ENCODE measurements at places on chromosomes 2 and 18.

GRCh38 chr2:200128296-200128695 lies 172.9 kb downstream of the MAIP1 start:
- DNase-seq = no peak

DNA sequence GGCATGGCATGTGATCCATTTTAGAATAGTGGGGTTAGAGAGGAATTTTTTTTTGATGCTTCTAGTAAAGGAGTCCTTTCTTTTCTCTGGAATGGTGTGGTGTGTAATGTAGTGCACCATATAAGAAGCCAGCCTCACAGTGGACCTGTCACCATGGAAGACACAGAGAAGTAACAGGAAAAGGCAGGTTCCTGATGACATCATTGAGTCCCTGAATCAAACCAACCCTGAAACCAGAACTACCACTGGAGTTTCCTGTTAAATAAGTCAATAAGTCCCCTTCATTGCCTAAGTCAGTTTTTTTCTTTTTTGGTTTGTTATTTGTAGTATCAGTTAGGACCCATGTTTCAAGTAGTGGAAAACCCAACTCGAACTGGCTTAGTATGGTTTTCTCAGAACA lies 11.9 kb downstream of the ADCYAP1 start:
- no peak for DNase-seq

DNA sequence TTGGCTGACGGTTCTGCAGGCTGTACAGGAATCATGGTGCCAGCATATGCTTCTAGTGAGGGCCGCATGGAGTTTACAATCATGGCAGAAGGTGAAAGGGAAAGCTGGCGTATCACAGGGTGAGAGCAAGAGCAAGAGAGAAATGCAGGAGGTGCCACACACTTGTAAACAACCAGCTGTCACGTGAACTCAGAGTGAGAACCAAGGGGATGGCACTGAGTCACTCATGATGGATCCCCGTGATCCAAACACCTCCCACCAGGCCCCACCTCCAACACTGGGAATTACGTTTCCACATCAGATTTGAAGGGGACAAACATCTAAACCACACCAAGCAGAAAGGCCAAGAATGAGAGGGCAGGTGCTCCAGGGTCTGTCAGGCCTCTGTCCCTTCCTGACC lies 185.0 kb upstream of the PID1 start:
- no peak for DNase-seq

DNA sequence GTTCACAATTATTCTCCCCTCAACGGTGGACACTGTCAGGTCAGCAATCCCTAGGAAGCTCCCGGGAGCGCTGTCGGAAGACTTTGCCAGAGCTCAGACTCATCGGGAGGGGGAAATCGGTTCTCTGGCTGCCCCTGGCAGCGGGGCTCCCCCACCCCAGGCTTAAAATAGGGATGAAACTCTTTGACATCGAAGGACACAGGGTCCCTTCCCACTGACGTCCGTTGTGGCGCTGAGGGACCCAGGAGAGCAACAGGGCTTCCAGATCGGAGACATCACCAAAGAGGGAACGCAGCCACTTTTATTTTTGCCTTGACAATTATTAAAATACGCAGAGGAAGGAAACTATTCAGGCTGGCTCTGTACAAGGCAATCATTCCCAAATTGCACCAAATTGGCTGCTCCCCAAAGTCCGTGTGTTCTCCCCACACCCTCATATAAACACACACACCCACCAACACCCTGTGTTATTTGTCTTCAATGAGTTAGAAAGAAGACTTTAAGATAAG lies 249.0 kb downstream of the CDH20 start:
- no peak for DNase-seq

GRCh38 chr2:29662861-29663260 lies 258.5 kb downstream of the ALK start:
- DNase-seq = peak; percentile 62

- DNase-seq = peak; percentile 69
These were observed 572 bp upstream of the ZNF516 start for GRCh38 chr18:76495435-76496193.

- DNase-seq = no peak
These were observed 162.3 kb upstream of the NXPH2 start for GRCh38 chr2:138942466-138942865.

GRCh38 chr2:88626171-88627054 lies 851 bp downstream of the EIF2AK3 start:
- no peak for DNase-seq

DNA sequence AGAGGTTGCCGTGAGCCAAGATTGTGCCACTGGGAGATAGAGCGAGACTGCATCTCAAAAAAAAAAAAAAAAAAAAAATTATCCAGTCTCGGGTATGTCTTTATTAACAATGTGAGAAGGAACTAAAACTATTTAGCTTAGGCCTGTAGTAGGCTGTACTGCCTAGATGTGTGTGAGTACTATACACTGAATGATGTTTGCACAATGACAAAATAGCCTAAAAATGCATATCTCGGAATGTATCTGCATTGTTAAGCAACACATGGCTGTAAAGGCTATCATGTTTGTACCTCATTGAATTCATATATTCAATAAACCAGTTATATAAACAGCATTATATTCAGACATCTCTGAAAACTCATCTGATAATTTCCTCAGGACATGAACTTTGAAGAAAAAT lies 191.2 kb upstream of the SESTD1 start:
- peak; percentile 65 for DNase-seq

- no peak for DNase-seq
These were observed 87.6 kb downstream of the PTPN2 start for GRCh38 chr18:12796448-12796847.

DNA sequence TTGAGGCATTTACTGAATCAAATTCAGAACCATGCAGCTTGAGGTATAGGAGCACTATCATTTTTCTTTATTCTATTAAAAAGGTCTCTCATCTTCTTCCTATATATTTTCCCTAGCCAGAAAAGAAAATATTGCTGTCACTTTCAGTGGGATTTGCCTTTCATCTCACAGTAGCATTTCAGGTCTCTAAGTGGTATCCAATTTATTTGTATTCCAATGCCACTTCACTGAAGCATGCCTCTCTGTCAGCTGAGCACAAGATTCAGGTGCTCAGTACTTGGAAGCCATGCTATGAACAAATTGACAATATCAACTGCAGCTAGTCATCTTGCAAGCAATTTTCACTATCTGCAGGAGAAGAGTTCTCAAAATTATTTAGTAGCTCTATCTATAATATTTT lies 457.2 kb upstream of the SLC39A10 start:
- DNase-seq = no peak

- DNase-seq = peak; percentile 43
These were observed 310.6 kb downstream of the GBX2 start for GRCh38 chr2:235857598-235857997.

DNA sequence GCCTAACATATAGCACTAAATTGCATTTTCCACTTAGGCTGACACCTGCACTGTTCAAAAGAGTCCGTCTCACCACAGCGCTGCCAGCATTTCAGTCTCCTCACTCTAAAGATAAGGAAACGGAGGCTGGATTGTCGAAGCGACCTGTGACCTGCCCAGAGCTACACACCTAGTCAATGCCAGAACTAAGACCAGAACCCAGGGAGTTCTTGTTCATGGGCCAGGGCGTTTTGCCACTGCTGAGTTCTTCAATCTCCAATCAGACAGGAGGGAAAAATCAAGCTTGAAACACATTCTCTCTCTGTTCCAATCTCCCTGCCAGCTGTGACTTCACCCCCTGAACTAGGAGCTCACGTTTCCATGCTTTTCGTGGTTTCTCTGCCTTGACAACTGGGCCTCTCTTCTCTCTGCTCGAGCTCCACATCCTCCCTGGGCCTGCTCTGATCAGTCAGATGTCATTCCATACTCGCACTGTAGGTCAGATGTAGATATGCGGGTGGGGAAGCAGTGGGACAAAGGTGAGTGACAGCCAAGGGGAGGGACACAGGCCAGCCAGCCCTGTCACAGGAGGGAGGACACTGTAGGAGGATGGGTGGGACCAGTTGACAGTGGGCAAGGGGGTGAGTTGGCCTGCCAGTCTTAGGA lies 221.1 kb upstream of the SMAD2 start:
- no peak for DNase-seq

DNA sequence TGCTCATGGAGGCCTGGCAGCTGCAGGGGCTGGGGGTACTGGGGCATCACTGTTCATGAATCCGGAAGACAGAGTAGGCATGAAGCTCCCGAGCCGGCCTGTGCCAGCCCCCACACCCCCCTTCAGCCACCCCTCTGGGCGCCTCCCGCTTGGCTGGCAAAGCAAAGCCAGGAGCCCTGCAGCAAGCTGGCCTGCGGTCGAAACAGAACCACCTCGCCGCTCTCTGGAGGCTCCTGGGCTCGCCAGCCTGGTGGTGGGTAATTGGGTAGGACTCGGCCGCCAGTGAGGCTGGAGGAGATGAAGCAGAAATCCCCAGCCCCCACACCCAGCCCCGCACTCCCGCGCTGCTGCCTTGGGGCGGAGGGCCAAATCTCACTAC lies 70.9 kb upstream of the GPC1 start:
- DNase-seq = no peak

DNA sequence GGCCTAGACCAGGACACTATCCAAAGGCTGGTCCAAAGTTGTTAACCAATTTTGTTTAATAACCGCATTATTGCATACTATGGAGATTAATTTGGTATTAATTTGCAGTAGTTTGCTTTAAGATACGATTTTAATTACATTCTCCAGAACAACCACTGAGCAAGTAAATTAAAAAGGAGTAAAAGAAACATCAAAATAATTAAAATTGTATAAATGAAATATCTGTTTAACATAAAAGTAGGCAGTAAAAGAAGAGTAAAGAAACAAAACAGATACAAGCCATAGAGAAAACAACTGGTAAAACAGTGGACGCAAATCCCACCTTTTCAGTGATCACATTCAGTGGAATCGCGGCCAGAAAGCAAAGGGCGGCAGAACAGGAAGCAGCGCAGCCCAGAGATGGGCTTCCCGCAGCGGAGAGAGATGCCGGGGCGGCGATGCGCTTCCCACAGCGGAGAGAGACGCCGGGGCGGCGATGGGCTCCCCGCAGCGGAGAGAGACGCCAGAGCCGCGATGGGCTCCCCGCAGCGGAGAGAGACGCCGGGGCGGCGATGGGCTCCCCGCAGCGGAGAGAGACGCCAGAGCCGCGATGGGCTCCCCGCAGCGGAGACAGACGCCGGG lies 176.8 kb downstream of the RTP5 start:
- no peak for DNase-seq

- DNase-seq = no peak
These were observed 159.7 kb upstream of the CCDC195 start for GRCh38 chr2:224875841-224876240.

- peak; percentile 29 for DNase-seq
These were observed 3.5 kb downstream of the NDUFA10 start for GRCh38 chr2:240021488-240022104.

GRCh38 chr18:64273724-64274123 lies 124.8 kb upstream of the LINC00305 start:
- no peak for DNase-seq

DNA sequence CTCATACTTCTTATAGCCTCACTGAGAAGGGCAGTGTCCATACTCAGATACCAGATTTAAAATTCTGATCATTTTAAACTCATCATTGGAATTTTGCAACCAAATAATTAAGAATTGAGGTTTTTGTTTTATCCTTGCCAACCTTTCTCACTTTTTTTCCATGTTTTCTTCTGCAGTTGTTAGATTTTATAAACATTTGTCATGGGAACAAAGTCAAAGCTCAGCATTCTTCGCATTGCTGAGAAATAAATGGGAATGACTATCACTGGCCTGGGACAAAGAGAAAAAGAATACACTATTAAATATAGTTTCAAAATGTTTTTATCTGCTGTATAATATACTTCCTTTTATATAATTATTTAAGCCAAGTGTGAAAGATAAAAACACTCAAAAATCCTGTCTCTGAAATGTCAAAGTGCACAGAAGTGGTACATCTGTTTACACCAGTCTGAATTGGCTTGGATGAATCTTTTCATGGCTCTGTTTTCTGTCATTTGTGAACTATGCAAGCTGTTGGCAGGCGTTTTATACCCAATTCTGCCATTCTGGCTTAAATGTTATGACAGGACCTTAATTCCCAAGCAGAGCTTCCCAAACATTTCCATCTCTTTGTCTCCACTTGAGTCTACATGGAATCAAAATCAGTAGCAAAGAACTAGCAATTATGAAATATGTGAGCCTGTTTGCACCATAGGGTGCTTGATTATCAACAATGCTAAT lies 249.3 kb upstream of the SYT4 start:
- peak; percentile 23 for DNase-seq

DNA sequence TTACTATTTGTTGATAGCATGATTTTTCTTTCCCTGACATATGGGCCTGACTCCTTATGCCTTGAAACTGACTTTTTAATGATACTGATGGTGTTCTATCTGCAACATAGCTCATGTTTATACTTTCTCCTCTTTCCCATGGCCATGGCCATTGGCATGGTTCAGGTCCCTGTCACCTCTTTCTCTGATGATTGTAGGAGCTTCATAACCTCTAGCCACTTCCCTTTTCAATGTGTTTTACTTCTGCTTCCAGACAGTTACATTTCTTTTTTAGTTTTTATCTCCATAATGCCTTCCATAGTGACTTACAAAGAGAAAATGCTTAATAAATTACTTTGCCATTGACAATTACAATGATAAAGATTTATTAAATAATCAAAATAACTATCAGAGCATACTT lies 177.9 kb upstream of the SETBP1 start:
- DNase-seq = no peak

- no peak for DNase-seq
These were observed 329.0 kb downstream of the DYSF start for GRCh38 chr2:71782323-71782722.

GRCh38 chr18:72899338-72899737 lies 31.6 kb upstream of the NETO1 start:
- no peak for DNase-seq

GRCh38 chr2:223079925-223080324 lies 27.9 kb downstream of the KCNE4 start:
- DNase-seq = no peak

GRCh38 chr2:174376967-174377366 lies 18.6 kb upstream of the SCRN3 start:
- DNase-seq = no peak
